ENCODE measurements at places on chromosomes 5 and 9. TPM values are rescaled to one million over a fixed set of nuclear protein-coding genes. Genes with fewer than 3 reads are reported as not detected.

The HRH2 gene
- 1.9 TPM for total RNA-seq

The PLAC8L1 gene
- not detected for total RNA-seq

The DMRTA1 gene
- 3.3 TPM for total RNA-seq

The CCNB1 gene
- 85.9 TPM for total RNA-seq

The SLC34A3 gene
- total RNA-seq: 0.38 TPM

The GLIPR2 gene
- 13.4 TPM for total RNA-seq

The PRLR gene
- total RNA-seq: 1.5 TPM

The NAA35 gene
- total RNA-seq: 20.3 TPM

The WNT8A gene
- total RNA-seq: not detected

The TMEM232 gene
- total RNA-seq: 1.1 TPM

The ARAP3 gene
- 5.9 TPM for total RNA-seq

The CLINT1 gene
- total RNA-seq: 143 TPM

The C5orf58 gene
- not detected for total RNA-seq

The DEPDC1B gene
- 7.6 TPM for total RNA-seq

The TMEM38B gene
- total RNA-seq: 7.6 TPM

The CENPK gene
- total RNA-seq: 10.0 TPM

The TRIM7 gene
- total RNA-seq: 52.0 TPM

The PTGDS gene
- total RNA-seq: 208 TPM

The GPRIN1 gene
- 1.8 TPM for total RNA-seq

The PCDHA3 gene
- total RNA-seq: 0.09 TPM

The MYORG gene
- total RNA-seq: 5.3 TPM

The SURF6 gene
- 14.5 TPM for total RNA-seq

Measured in esophagus squamous epithelium (tissue), 5 donors.